ENCODE measurements at places on chromosomes 7 and 10. TPM values are rescaled to one million over a fixed set of nuclear protein-coding genes. Genes with fewer than 3 reads are reported as not detected.

GRCh38 chr7:130821864-130822263, 87.9 kb upstream of the KLF14 start:
- DNase-seq, result no peak
- no peaks in the 10 kb centered on the region for H3K4me1 ChIP-seq
- no peaks in the 10 kb centered on the region for H3K27me3 ChIP-seq

- H3K36me3 ChIP-seq, result no peaks in the 10 kb centered on the region
- no peak overlapping the region for H3K27ac ChIP-seq
- DNase-seq, result no peak
- no peaks in the 10 kb centered on the region for H3K4me1 ChIP-seq
- H3K4me3 ChIP-seq, result no peak overlapping the region
These were observed 94.5 kb downstream of the INPP5A start for GRCh38 chr10:132632091-132632561.

- DNase-seq, result peak; percentile 23
- no peaks in the 10 kb centered on the region for H3K27me3 ChIP-seq
- H3K4me1 ChIP-seq, result peaks cover 1% of the 10 kb centered on the region
- no peak overlapping the region for H3K27ac ChIP-seq
- no peak overlapping the region for H3K4me3 ChIP-seq
These were observed 14.6 kb upstream of the PWWP2B start for GRCh38 chr10:132382231-132382922.

- peaks cover 7% of the 10 kb centered on the region for H3K4me1 ChIP-seq
- DNase-seq, result no peak
- no peaks in the 10 kb centered on the region for H3K27me3 ChIP-seq
- no peak overlapping the region for H3K27ac ChIP-seq
- H3K4me3 ChIP-seq, result no peak overlapping the region
These were observed 68.9 kb upstream of the CCDC71L start for GRCh38 chr7:106729720-106730385.

GRCh38 chr10:68597407-68597806, 37.3 kb downstream of the TET1 start:
- H3K4me1 ChIP-seq, result peaks cover 20% of the 10 kb centered on the region
- DNase-seq, result no peak
- no peaks in the 10 kb centered on the region for H3K27me3 ChIP-seq
- no peak overlapping the region for H3K27ac ChIP-seq

- H3K27me3 ChIP-seq, result no peaks in the 10 kb centered on the region
- H3K4me1 ChIP-seq, result peaks cover 7% of the 10 kb centered on the region
- no peak overlapping the region for H3K27ac ChIP-seq
- no peaks in the 10 kb centered on the region for H3K36me3 ChIP-seq
These were observed 197.2 kb downstream of the CRPPA start for GRCh38 chr7:16223963-16224707.

- H3K27me3 ChIP-seq, result no peaks in the 10 kb centered on the region
- no peak overlapping the region for H3K4me3 ChIP-seq
- DNase-seq, result no peak
- peaks cover 16% of the 10 kb centered on the region for H3K36me3 ChIP-seq
- no peak overlapping the region for H3K27ac ChIP-seq
- no peaks in the 10 kb centered on the region for H3K4me1 ChIP-seq
These were observed 7.6 kb upstream of the SUPV3L1 start for GRCh38 chr10:69172241-69172982.

- peaks cover 26% of the 10 kb centered on the region for H3K36me3 ChIP-seq
- H3K4me1 ChIP-seq, result peaks cover 97% of the 10 kb centered on the region
- H3K4me3 ChIP-seq, result peak overlapping the region; percentile 49
- H3K27me3 ChIP-seq, result no peaks in the 10 kb centered on the region
- DNase-seq, result peak; percentile 25
- peak overlapping the region; percentile 58 for H3K27ac ChIP-seq
These were observed 42.3 kb downstream of the IKZF1 start for GRCh38 chr7:50346545-50347497.

GRCh38 chr10:70906031-70906783, 17.8 kb upstream of the PCBD1 start:
- H3K27me3 ChIP-seq, result no peaks in the 10 kb centered on the region
- no peaks in the 10 kb centered on the region for H3K4me1 ChIP-seq
- H3K36me3 ChIP-seq, result no peaks in the 10 kb centered on the region
- no peak overlapping the region for H3K27ac ChIP-seq
- no peak overlapping the region for H3K4me3 ChIP-seq

GRCh38 chr7:130741331-130741995, 7.5 kb upstream of the KLF14 start:
- H3K36me3 ChIP-seq, result no peaks in the 10 kb centered on the region
- no peak overlapping the region for H3K4me3 ChIP-seq
- H3K4me1 ChIP-seq, result no peaks in the 10 kb centered on the region
- DNase-seq, result no peak
- peaks cover 46% of the 10 kb centered on the region for H3K27me3 ChIP-seq

- H3K4me3 ChIP-seq, result no peak overlapping the region
- DNase-seq, result no peak
- H3K27me3 ChIP-seq, result no peaks in the 10 kb centered on the region
- H3K27ac ChIP-seq, result no peak overlapping the region
These were observed 33.4 kb upstream of the GPAM start for GRCh38 chr10:112216966-112217365.

GRCh38 chr7:16774986-16775385, 21.4 kb downstream of the TSPAN13 start:
- H3K27ac ChIP-seq, result no peak overlapping the region
- no peaks in the 10 kb centered on the region for H3K4me1 ChIP-seq
- DNase-seq, result no peak

DNA sequence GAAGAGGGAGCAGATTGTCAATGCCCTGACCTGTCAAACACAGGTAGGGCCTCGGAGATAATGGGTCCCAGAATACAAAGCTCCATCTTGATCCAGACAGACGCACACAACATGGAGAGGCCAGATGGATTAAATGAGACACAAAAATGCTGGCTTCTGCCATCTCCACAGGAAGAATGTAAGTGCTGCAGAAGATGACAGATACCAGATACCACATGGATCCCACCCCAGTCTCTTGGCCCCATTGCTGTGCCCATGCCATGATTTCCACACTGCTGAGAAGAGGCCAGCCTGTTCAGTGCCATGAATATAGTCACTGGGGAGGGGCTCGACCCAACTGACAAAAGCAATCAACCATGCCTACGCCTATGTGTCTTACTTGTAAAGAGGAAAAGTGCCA, 487.9 kb downstream of the PARD3 start:
- H3K4me1 ChIP-seq, result no peaks in the 10 kb centered on the region
- H3K36me3 ChIP-seq, result no peaks in the 10 kb centered on the region
- no peak for DNase-seq
- H3K27ac ChIP-seq, result no peak overlapping the region
- no peak overlapping the region for H3K4me3 ChIP-seq

DNA sequence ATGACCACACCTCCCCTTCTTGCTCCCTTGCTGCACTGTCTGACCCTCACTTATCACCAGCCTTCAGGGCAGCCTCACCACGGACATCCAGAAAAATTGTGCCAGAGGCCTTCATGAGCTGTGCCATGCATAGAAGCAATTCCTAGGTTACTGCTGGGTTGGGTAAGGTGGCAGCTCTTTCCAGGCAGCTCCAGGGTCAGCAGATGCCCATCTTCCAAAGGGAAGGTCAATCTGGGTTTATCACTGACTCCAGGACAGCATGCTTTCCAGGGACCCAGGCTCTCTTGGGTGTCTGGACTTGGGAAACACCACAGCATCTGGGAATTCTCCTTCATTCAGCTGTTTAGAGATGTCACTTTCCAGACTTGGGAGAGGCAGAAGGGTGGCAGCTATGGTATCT, 188.9 kb upstream of the CXCL12 start:
- H3K4me1 ChIP-seq, result no peaks in the 10 kb centered on the region
- H3K27ac ChIP-seq, result no peak overlapping the region
- H3K4me3 ChIP-seq, result no peak overlapping the region
- no peaks in the 10 kb centered on the region for H3K27me3 ChIP-seq
- no peak for DNase-seq

The ATP6V0A4 gene
- not detected for polyA plus RNA-seq

The AGBL3 gene
- 0.10 TPM for polyA plus RNA-seq

The A1CF gene
- polyA plus RNA-seq, result not detected

The TMEM139 gene
- polyA plus RNA-seq, result 0.87 TPM

The CPEB3 gene
- 1.6 TPM for polyA plus RNA-seq
